ENCODE measurements at places on chromosomes 16 and 17. TPM values are rescaled to one million over a fixed set of nuclear protein-coding genes. Genes with fewer than 3 reads are reported as not detected.

DNA sequence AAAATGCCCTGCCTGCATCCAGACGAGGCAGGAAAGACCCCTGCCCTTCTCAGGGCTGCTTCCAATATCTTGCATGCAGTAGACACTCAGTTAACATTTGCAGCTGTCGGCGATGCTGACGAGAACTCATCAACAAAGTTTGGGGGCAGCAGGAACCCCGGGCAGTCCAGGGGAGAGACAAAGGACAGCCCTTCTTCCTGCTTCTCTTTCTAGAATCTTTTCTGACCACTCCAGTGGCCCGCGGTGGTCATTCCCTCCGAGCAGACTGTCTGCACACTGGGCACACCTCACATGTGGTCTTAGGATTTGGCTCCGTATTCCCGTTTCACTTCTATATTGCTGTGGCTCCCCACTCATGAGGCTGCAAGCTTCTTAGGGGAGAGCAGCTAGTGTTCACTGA is 31.0 kb upstream of the MFSD6L start:
- no peak for DNase-seq

- no peak for DNase-seq
These were observed 21.4 kb downstream of the DCUN1D3 start for GRCh38 chr16:20878682-20879147.

DNA sequence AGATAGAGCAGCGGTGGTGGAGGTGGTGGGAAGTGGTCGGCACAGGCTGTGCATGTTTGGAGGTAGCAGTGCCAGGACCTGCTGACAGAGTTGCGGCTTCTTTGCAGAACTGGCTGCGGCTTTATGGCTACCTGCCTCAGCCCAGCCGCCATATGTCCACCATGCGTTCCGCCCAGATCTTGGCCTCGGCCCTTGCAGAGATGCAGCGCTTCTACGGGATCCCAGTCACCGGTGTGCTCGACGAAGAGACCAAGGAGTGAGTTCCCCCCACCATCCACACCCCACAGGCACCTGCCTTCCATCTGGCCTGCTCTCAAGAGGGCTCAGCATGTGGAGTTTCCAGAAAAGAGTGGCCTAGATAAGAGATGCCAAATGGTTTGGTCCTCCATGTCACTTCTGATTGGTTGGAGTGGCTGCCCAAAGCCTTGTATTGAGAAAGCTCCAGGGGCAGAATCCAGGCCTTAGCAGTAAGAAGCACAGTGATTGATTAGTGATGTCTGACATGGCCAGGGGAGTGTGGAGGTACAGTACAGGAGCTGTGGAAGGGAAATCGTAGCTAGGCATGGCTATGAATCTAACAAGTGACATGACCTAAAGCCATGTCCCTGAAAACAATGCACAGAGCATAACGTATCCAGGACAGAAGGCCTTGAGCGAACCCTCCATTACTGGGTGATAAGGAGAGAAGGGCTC is 12.0 kb downstream of the MMP15 start:
- DNase-seq = no peak

The NPIPB6 gene
- 0.73 TPM for total RNA-seq
